Cerebellum (tissue), 4 donors: ENCODE measurements at places on chromosomes 4 and X. TPM values are rescaled to one million over a fixed set of nuclear protein-coding genes. Genes with fewer than 3 reads are reported as not detected.
A peak's percentile ranks its signal among the peaks of the same experiment; 100 is the strongest.

NIPAL1 gene
- 3.9 TPM for total RNA-seq

- DNase-seq, result no peak
Measured at GRCh38 chrX:70139736-70140135, 6.5 kb downstream of the IGBP1 start.

DNA sequence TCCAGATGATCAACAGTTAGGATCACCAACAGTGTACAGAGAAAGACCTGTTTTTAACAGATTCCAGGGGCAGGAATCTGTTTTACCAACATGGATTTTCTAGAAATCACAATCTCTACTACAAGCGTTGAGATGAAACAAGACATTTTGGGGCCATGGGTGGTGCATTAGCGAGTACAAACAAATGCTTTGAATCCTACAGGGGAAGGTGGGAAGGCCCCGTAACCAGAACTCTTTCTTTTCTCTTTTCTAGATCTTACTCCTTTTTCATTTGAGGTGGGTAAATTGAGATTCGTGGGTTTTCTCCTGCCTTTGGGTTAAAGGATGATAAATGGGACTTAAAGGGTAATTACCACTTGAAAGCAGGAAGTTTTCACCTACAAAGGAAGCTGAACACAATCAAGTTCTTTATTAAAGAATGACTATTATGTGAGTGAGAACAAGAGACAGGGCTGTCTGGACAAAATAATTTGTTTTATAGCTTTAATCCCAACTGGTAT, 189.9 kb upstream of the ANXA3 start:
- DNase-seq, result no peak

- no peak for DNase-seq
Measured at GRCh38 chr4:94416981-94417380, 34.8 kb upstream of the PDLIM5 start.

DNA sequence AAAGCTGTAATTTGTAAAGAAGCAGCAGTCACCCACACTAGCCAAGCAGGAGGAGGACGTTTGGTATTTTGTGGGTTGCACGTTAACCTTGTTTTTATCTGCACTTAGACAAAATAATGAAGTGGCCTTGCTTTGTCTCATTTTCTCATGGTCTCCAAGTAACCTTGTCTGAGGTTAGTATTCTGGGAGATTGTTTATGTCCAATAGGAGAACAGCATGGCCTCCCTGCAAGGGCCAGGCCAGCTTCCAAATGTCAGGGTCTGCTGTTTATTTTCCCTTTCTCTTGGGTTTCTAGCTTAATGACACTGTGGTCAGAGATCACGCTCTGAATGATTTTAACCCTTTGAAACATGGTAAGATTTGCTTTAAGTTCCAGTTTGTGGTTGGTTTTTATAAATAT, 29.9 kb downstream of the PNMA6E start:
- DNase-seq, result no peak

DNA sequence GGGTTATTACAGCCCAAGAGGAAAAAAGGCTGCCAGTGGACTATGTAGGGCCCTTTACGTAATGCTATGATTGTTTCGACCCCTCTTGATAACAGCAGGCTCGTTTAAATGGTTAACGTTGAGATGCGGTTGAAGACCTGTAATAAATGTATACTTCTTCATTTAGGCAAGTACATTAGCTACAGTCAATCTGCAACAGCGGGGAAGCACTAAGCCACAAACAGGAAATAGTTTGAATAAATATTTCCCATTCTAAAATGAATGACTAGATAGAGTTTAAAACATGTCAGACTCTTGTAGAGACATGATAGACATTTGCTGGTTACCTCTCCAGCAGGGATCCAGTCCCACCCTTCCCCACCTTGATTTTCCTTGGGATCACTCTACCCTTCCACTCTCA, 38.1 kb upstream of the STIM2 start:
- DNase-seq, result no peak

APOO gene
- total RNA-seq, result 17.7 TPM

UBE2D3 gene
- 238 TPM for total RNA-seq

DNA sequence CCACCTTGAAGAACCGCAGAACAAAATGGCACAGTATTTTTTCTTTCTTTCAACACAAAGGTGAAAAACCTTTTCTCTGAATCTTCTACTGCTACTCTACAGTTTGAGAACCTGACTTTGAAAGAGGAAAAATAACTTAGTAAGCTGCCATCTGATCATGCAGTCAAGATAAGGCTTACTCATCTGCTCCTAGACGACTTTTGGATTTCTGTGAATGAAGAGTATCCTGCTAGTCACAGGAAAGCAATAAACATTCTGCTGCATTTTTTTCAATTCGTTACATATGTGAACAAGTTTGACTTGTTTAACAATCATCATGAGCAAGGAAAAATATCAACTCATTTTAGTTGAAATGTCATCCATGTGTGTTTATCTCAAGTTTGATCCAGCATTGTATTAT, 25.2 kb downstream of the TIGD2 start:
- DNase-seq, result no peak

GRCh38 chrX:13103188-13103913, 58.9 kb upstream of the FAM9C start:
- no peak for DNase-seq

DNA sequence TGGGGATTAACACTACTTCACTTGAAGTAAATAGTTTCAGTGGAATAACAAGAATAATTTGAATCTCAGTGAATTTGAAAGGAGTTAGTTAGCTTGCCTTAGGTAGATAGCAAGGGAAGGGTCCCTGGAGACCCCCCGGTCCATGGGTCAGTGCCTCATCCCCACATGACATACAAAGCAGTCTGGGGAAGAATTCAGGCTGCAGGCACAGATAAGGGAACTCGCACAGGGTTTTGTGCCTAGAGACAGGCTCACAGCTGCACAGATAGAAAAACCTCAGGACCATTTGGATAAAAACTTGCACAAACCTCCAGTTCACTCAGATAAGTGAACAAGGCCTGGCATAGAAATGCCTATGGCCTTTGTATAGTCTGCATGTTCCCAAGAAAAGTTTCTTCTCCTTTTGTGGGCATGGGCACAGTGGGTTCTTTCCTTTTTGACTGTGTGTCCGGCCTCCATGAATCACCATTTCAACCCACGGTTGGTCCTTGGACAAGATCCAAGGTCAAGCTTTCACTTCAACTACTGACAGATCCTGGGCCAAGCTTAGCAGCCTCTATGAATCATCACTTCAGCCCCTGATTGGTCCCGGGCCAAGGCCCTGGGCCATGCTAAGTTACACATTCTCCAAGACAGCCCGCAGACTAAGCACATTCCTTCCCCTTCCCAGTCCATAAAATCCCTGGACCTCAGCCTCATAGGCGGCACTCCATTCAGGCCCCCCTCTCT, 108.3 kb upstream of the KLHL4 start:
- no peak for DNase-seq

GRCh38 chr4:142065086-142065647, 428.8 kb downstream of the IL15 start:
- no peak for DNase-seq

DNA sequence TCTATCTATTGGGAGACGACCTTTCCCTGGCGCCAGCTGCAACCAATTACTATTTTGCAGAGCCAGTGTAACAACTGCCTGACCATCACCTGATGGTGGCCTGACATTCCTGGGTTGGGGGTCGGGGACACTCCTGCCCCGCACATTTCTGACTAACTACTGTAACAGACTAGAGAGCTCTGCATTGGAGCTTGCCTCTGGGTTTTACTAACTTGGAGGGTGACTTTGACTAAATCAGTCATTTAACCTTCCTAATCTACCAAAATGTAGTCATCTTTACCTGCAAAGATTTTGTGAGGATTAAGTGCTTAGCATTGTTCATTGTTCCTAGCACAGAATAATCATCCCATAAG, 37.5 kb upstream of the ABCG2 start:
- DNase-seq, result no peak

RAI2 gene
- total RNA-seq, result 3.2 TPM

DNA sequence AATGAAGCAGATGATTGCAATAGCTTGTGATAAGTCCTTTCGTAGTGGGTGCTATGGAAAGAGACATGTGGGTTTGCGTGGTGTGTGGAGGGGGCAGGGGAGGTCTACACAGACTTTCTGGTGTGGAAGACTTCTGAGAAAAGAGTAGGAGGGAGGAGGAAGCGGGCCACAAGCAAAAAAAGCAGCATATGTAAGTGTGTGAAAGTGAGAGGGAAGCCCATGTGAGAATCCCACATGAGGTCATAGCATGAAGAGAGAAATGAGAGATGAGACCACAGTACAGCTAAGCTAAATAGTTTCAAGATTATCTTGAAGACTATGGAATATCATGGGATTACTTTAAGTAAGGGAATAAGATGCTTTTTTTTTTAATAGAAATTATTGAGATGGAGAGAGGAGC, 2039.9 kb upstream of the TENM3 start:
- no peak for DNase-seq

SPANXB1 gene
- not detected for total RNA-seq

- no peak for DNase-seq
Measured at GRCh38 chr4:19752599-19752998, 499.1 kb upstream of the SLIT2 start.

- no peak for DNase-seq
Measured at GRCh38 chr4:151415978-151416377, 7.0 kb downstream of the FHIP1A start.

DNA sequence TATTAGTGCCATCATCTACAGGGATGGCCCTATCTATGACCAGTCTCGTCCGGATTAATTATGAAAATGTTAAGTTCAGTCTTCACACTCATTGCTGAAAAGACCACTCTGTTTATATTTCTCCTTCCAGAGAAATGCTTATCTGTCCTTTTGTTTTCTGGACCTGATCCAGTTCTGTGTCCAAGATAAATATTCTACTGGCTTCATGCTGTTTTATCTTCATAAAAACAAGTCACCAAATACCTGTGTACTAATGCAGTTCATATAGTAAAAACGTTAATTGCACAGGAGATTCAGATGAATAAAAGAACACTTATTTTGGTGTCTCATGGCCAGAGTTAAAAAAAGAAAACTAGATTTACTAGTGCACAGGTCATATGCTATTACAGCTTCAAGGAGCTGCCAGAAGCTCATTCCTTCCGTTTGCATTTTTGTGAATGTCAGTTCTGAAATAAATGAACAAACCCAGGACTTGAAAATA, 17.3 kb downstream of the FNIP2 start:
- DNase-seq, result no peak

GRCh38 chrX:63581398-63581797, 203.6 kb downstream of the ARHGEF9 start:
- DNase-seq, result no peak

ARX gene
- total RNA-seq, result not detected

GRCh38 chr4:88283661-88284438, 511 bp downstream of the PPM1K start:
- DNase-seq, result peak; percentile 60

DNA sequence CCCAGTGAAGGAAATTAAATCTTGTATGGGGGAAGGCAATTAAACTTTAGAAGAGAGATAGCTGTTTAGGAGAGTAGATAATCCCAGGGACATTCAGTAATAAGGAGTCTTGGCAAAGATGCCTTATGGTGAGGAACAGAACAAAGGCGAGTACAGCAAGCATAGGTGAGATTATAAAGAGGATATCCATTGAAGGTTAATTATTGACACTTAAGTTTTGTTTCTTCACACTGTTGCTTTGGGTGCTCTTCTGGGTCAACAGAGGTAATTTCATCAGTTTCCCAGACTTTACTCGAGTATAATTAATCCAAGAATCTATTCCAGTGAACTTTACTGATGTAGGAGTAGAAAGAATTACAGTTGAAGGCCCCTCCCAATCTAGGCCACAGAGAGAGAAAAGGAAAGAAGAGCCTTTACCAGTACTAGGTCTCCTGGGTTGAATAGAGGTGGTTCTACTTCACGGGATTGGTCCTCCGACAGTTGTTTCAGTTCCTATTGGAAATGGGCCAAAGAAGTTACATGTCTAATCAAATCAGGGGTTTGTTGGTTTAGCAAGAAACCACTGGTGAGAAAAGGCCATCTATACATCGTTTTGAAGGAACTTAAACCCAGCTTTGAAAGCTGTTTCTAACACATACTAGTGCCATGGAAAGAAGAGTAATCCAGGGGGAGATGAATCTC, 27.2 kb downstream of the EPGN start:
- no peak for DNase-seq

GRCh38 chrX:119880552-119881437, 9.2 kb downstream of the NDUFA1 start:
- DNase-seq, result peak; percentile 29

COL4A5 gene
- 51.1 TPM for total RNA-seq

DNA sequence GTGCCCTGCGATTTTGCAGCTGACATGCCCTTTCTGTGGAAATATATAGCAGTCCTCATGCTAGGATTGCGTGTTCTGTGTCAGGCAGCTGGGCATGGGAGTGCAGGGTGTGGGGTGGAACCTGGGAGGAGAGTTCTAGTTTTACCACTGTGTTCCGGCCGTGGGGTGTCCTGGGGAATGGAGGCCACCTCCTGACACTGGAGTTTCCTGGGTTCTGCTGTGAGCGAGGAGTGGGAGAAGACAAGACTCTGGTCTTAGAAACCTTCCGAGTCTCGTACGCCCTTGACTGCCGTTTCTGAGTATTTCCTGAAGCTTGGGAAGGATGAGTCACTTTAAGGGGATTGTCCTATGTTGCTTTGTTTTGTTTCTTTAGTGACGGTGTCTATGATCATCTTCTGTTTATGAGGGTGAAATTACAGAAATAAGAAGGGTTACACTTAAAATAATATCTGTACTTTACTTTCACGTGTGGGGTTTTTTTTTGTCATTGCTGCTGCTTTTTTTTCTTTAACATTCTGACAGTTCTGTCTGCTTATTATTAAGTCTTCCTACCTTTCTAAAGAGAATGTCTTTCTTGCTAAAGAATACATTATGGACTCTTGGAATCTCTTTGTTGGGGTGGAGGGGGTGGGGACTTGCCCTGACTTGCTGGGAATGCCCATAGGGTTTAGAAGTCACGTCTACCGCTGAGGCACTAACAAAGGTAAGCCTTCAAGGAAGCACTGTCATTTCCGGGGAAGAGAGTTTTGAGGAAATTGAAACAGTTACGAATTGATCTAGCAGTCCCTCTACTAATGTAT, 19.1 kb downstream of the CD99 start:
- no peak for DNase-seq

GRCh38 chr4:173346074-173346473, 11.9 kb upstream of the HMGB2 start:
- no peak for DNase-seq

MGAT4D gene
- total RNA-seq, result not detected

DNA sequence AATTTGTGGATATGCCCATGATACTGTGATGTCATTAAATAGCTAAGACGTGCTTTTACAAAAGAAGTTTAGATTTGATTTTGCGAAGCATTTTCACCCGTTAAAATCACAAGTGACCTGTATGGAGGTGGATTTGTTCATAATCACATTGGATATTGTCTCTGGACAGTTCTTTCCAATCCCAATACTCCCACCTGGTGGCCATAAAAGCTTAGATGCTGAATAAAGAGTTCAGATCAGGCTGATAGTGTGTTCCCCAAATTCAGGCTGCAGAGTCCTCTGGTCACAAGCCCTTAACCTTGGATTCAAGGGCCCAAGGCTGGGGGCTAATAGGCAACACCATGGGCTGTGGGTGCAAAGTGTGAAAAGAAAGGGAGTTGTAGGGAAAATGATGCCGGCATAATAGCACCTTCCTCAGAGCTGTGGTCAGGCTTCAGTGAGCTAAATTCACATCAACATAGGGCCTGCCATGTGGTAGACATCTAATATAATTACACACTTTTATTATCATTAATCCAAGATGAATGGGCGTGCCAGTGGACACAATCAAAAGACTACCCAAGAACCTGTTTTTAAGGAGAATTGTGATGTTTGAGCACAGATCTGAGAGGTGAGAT, 28.1 kb downstream of the SMIM43 start:
- peak; percentile 3 for DNase-seq

RIPPLY1 gene
- total RNA-seq, result not detected

RHOH gene
- 0.18 TPM for total RNA-seq
